Fibroblast of skin of right quadriceps (primary cell): ENCODE measurements at places on chromosomes 1 and 21.

GRCh38 chr1:64555947-64556346 lies 86.0 kb downstream of the CACHD1 start:
- no peak for DNase-seq

DNA sequence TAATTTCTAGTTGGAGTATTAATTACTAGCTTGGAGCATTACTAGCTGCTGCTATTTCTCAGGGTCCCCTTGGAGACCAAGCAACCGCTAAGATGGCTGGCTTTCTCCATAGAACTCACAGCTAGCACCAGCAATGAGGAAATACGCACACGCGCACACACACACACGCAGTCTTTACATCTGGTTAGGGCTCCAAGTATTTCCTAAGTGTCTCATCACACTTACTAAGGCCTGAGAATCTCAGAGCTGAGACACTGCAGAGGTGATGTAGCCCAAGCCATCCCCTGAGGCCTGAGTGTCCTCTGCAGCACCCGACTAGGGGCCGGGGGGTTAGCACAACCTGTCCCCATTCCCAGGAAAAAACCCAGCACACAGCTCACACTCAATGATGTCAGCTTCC lies 42.5 kb downstream of the ITPKB start:
- DNase-seq: peak; percentile 29

- peak; percentile 27 for DNase-seq
These were observed 246.4 kb upstream of the HOOK1 start for GRCh38 chr1:59568158-59568935.

DNA sequence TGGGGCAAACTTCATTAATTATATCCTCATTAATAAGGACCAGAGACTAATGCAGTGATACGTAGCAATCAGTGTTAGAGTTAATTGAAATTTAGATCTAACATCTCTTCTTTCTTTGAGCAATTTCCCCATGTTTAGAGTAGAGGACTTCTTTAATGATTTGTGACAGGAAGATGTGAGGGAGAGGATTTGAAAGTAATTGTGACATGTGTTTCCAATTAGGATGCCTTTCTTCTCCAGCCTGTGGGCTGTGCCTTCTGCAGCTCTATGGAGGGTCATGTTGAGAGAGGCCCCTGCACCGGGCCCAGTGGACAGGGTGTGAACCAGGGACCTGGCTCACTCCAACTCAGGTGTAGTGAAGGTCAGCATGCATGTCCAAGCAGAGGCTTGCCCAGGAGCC lies 103.0 kb downstream of the GREM2 start:
- DNase-seq: peak; percentile 77

GRCh38 chr1:18112611-18113010 lies 5.0 kb downstream of the IGSF21 start:
- DNase-seq: no peak

DNA sequence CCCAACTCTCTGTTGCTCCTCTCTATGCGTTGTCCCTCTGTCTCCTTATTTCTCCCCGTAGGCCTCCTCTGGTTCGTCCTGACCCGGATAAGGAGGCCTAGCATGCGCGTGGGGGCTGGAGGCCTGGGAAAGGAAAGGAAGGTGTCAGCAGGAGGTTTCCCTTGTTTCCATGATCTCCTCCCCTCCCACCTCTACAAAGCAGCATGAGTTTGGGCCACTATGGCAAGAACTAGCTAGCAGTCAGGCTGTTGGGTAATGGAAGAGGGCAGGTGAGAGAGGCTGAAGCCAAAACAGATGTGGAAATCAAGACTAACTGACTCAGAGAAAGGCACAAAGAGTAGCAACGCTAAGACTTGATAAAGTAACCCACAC lies 687 bp upstream of the SEMA6C start:
- no peak for DNase-seq

DNA sequence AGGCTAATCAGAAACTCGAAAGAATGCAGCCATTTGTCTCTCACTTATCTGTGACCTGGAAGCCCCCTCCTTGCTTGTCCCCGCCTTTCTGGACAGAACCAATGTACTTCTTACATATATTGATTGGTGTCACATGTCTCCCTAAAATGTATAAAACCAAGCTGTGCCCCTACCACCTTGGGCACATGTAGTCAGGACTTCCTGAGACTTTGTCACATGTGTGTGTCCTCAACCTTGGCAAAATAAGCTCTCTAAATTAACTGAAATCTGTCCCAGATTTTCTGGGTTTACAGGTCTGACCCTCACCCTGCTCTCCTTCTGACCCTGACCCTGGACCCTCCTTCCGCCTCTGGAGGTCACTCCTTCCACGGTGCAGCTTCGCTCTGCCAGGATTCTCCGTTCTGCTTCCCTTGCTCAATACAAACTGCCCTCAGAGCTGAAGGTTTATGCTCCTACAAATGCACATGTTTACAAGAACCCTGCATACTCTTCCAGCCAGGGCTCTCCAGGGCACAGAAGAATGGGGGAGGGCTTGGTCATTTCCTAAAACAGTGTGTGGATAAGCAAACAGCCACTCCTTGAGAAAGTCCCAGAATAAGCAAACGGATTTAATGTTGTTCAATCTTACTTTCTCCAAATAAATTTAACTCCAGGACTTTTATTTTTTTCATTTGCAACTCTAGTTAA lies 160.5 kb downstream of the ACTL8 start:
- no peak for DNase-seq

- peak; percentile 24 for DNase-seq
These were observed 13.2 kb downstream of the RHOU start for GRCh38 chr1:228748431-228748830.

DNA sequence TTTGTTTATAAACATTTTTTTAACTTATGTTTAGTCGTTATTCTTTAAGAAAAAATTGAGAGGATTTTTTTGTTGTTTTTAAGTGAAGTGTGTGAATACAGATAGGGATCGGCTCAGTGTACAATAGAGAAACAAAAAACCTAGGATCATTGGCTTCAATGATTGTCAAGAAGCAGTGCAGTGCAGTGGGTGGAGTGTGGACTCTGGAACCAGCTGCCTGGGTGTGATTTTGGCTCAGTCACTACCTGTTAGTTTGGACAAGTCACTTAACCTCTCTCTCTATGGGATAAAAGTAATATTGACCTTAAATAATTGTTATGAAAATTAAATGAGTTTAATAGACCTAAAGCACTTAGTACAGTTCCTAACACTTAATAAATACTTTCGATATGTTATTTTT lies 41.3 kb downstream of the SCCPDH start:
- DNase-seq: no peak

GRCh38 chr1:198156111-198156744 lies 570 bp upstream of the NEK7 start:
- peak; percentile 75 for DNase-seq

DNA sequence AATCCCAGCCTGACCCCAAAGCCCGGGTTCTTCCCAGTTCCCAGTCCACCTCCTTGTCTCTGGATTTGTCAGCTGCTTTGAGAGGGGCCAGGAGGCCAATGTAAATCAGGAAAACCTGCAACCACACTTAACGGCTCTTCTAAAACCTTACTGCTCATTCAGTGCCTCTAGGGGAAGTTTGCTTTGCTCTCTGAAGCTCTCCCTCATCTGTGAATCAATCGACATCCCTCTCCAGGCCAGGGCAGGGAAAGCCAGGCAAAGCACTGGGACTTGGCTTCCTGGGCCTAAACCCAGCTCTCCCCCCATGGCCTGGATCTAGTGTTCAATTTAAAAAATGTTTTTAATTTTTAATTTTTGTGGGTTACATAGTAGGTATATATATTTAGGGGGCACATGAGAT lies 9.3 kb downstream of the NKAIN1 start:
- no peak for DNase-seq

DNA sequence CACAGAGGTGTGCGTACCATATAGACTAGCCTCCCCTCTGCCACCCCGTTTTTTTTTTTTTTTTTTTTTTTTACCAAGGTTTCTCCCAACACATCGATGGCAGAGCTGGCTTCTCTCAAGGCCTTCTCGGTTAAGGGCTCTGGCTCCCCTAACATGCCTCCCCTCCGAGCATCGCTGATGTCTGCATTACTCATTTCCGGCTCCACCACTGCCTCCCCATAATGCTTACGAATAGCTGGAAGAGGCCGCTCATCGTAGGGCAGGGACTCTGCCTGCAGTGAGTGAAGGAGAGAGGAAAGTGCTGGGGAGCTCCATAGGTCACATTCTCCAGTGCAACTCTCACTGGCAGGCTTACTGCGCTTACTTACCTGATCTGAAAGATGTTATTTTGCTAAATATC lies 20.6 kb downstream of the CEP104 start:
- no peak for DNase-seq

DNA sequence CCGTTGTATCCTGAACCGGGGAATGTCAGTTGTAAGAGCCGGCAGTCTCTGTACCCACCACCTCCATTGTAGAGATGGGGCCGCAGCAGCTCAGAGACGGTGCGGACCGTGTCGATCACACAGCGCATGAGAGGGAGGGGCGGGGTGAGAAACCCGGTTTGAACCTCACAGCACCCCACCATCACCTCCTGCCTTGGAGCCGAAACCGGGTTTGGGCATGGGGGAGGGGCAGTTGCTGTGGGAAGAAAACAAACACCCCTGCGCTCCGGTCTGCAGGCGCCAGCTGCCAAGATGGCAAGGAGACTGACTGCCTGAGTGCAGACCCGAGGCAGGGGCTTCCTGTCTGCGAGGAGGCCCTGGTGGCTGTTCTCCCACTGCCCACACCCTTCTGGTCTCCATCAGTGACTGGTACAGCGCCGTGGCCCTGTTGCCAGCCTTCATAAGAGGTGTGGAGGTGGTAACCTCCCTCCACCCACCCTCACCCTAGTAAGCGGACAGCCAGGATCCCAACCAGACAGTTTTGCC lies 69.2 kb upstream of the SSBP3 start:
- no peak for DNase-seq

- peak; percentile 17 for DNase-seq
These were observed 44.9 kb downstream of the TRAF5 start for GRCh38 chr1:211371406-211372105.

DNA sequence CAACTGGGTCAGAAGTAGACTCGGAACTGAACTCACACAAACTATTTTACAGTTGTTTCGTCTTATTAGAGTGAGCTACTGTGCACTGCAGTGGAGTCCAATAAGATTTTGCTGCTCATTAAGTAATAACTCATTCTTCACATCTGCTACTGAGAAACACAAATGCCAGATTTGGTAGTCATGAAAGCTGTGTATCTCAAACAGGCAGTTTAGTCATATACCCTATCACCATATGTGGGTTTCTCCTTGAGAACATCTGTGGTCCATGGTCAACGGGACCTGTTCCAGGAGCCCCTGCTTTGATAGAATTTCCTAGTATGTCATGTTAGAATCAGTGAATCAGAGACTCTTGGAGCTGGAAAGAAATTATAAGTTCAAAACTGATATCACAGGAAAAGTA lies 60.4 kb downstream of the ALG14 start:
- DNase-seq: peak; percentile 97

GRCh38 chr1:84712276-84712874 lies 22.1 kb upstream of the SSX2IP start:
- DNase-seq: peak; percentile 88

GRCh38 chr1:189036628-189037027 lies 1441.0 kb downstream of the BRINP3 start:
- DNase-seq: no peak

DNA sequence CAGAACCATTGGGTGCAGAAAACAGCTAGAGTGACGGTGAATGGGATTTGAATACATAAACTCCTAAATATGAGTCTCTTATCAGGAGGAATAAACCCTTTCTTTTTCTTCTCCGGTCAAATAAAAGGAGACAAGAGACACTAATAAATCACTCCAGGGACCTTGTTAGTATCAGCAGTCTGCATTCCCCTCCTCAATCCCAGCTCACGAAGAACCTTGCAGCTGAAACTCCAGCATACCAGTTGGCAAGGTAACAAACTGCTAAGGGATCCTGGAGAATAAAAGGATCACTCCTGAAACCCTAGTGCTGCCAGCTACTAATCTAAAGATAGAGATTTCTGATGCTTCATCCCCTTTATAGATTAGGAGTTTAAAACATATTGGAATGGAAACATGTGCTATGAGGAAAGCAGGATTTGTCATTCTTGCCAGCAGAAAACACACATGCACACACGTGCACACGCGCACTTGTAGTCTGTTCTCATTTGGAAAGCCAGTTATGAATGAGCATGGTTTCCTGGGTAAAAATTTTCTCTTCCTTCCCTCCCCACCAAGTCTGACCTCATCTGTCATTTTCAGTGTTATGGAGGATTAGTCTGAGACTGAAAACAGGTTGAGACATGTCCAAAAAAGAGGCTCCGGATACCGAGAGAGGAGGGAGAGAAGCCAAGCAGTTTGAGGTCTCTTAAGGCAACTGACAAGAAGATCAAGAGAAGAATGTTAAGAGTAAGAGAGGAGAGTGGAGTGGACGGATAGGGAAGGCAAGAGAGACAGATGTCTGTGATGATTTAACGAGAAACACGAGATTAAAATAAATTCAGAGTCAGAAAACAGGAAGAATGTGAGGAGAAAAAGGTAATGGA lies 10.9 kb downstream of the IER5 start:
- peak; percentile 73 for DNase-seq

GRCh38 chr1:29830916-29831315 lies 594.6 kb downstream of the PTPRU start:
- no peak for DNase-seq

GRCh38 chr1:206902702-206903101 lies 5.5 kb downstream of the IL24 start:
- no peak for DNase-seq

DNA sequence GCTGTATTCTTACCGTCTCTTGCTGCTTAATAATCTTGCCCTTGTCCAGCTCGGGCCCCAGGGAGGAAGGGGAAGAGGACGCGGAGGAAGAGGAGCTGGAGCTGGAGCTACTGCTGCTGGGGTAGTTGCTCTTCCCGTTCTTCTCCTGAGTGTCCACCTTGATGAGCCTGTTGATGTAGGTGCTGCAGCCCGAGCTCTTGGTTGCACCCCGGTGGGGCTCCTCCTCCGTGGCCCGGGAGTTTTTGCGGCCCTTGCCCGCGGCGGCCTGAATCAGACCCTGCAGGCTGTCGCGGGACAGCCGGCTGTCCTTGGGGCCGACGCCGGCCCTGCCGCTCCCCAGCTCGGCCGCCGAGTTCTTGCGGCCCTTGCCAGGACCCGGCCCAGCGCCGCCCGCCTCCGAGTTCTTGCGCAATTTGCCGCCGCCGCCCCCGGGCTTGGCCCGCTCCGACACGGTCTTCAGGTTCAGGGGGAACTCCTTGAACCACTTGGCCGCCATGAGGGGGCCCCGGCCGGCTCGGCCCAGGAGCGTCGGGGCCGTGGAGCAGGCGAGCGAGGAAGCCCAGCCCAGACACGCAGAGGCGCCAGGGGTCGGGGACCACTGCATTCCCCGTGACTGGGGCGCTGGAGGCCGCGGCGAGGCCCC lies 475 bp upstream of the TDRD10 start:
- no peak for DNase-seq

- no peak for DNase-seq
These were observed 38.3 kb upstream of the CD46 start for GRCh38 chr1:207713529-207713928.

GRCh38 chr1:94012708-94013366 lies 103.6 kb upstream of the GCLM start:
- no peak for DNase-seq

GRCh38 chr1:2483970-2484369 lies 7.9 kb downstream of the PLCH2 start:
- DNase-seq: no peak

GRCh38 chr1:175536921-175537320 lies 206.5 kb downstream of the TNR start:
- DNase-seq: no peak
